ENCODE measurements at places on chromosomes 7 and 10. TPM values are rescaled to one million over a fixed set of nuclear protein-coding genes. Genes with fewer than 3 reads are reported as not detected.

- DNase-seq: no peak
These were observed 534 bp downstream of the FZD9 start for GRCh38 chr7:73433924-73434700.

- DNase-seq: no peak
These were observed 8.5 kb upstream of the NFE2L3 start for GRCh38 chr7:26143298-26144048.

The C10orf71 gene
- total RNA-seq: not detected

The LBX1 gene
- total RNA-seq: not detected

The VWA2 gene
- total RNA-seq: 3.6 TPM

The HOXA10 gene
- not detected for total RNA-seq

The TBRG4 gene
- 47.4 TPM for total RNA-seq

DNA sequence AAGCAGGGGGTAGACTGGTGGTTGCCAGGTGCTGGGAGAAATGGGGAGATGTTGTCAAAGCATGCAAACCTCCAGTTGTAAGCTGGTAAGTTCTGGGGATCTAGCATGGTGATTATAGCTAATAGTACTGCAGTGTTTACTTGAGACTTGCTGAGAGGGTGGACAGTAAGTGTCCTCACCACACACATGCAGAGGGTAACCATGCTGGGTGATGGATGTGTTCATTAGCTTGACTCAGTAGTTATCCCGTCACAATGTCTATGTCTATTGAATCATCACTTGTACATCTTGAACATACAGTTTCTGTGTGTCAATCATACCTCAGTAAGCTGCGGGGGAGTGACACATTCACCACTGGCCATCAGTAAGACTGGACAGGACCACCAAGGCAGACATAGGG lies 42.1 kb downstream of the GSDME start:
- no peak for DNase-seq

- no peak for DNase-seq
These were observed 63.4 kb downstream of the BBS9 start for GRCh38 chr7:33192695-33193291.

The EPHA1 gene
- total RNA-seq: not detected

The SLC26A5 gene
- total RNA-seq: not detected

DNA sequence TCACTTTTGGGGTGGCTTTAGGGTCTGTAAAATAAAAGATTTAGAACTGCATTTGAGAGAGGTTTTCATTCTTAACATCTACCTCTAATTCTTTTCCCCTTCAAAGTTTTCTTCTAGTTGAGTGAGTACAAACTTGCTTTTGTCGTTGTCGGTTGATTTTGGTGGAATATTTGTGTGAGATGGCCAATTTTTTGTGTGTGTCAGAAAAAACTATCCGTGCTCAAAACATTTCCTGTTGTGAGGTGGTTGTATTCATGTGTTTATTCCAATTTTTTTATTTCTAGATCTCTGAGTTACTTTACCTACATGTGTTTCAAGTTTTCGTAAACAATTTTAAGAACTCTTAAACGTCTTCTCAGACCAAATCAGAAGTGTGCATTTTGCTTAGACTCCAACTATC lies 1.6 kb downstream of the AHR start:
- no peak for DNase-seq

- DNase-seq: no peak
These were observed 82.1 kb downstream of the TRIM24 start for GRCh38 chr7:138542183-138542582.

GRCh38 chr7:142548978-142549377 lies 200.3 kb upstream of the PRSS1 start:
- no peak for DNase-seq

The PRKCQ gene
- total RNA-seq: 1.4 TPM

The AKR1C2 gene
- total RNA-seq: 22.6 TPM

- no peak for DNase-seq
These were observed 2.5 kb downstream of the ZYX start for GRCh38 chr7:143383642-143383957.

The TUBB8 gene
- not detected for total RNA-seq

DNA sequence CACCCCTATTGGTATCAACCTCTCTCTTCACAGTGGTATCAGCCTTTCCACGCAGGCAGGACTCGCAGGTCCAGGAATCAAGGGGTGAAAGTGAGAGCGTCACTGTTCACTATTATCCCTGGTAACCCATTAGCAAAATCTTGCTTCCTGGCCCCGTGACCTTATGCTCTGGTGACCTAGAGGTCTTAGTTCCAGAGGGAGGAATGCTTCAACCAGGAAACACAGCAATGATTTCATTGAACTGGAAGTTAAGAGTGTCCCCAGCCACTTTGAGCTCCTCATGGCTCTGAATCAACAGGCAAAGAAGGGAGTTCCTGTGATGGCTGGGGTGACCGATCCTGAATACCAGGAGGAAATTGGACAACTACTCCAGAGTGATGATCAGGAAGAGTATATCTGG lies 90.6 kb downstream of the CUL2 start:
- no peak for DNase-seq

GRCh38 chr7:138749960-138750359 lies 47.8 kb upstream of the TMEM213 start:
- no peak for DNase-seq

GRCh38 chr7:134562136-134562535 lies 13.2 kb downstream of the AKR1B15 start:
- no peak for DNase-seq

- DNase-seq: no peak
These were observed 155.3 kb upstream of the AKR1E2 start for GRCh38 chr10:4670737-4671136.

DNA sequence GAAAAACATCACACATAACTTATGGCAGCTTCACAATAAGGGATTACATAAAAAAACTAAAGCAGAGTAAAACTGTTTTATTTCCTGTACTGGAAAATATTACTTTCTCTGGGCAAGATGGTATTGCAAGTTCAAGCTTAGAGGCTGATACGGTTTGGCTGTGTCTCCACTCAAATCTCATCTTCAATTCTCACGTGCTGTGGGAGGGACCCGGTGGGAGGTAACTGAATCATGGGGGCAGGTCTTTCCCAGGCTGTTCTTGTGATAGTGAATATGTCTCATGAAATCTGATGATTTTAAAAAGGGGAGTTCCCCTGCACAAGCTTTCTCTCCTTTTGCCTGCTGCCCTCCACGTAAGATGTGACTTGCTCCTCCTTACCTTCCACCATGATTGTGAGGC lies 5.1 kb upstream of the LRRC27 start:
- DNase-seq: no peak

GRCh38 chr7:31835471-31835870 lies 148.5 kb downstream of the PPP1R17 start:
- no peak for DNase-seq

GRCh38 chr7:155256761-155257481 lies 40.8 kb upstream of the INSIG1 start:
- DNase-seq: no peak

The MYOZ1 gene
- total RNA-seq: 0.78 TPM

DNA sequence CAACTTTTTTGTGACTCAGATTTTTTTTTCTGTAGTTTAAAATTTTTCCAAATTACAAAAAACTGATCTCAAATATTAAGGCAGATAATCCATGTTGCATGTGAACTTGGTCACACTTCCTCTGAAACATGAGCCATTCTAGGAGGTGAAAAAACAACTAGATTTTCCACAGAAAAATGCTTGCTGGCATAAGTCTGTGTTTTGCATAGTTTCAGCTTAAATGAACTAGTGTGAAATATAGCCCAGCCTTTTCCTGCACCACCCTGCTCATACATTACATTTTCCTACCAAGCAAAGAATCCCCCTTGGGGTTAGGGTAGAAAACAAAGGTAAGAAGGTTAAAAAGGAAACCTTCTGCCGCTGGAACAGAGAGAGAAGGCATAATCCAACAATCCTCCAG lies 48.2 kb downstream of the SLC25A13 start:
- no peak for DNase-seq

- DNase-seq: no peak
These were observed 11.3 kb downstream of the BMI1 start for GRCh38 chr10:22332116-22332692.

GRCh38 chr10:14553448-14553847 lies 221.2 kb downstream of the FAM107B start:
- no peak for DNase-seq

The PIK3CG gene
- 3.3 TPM for total RNA-seq

DNA sequence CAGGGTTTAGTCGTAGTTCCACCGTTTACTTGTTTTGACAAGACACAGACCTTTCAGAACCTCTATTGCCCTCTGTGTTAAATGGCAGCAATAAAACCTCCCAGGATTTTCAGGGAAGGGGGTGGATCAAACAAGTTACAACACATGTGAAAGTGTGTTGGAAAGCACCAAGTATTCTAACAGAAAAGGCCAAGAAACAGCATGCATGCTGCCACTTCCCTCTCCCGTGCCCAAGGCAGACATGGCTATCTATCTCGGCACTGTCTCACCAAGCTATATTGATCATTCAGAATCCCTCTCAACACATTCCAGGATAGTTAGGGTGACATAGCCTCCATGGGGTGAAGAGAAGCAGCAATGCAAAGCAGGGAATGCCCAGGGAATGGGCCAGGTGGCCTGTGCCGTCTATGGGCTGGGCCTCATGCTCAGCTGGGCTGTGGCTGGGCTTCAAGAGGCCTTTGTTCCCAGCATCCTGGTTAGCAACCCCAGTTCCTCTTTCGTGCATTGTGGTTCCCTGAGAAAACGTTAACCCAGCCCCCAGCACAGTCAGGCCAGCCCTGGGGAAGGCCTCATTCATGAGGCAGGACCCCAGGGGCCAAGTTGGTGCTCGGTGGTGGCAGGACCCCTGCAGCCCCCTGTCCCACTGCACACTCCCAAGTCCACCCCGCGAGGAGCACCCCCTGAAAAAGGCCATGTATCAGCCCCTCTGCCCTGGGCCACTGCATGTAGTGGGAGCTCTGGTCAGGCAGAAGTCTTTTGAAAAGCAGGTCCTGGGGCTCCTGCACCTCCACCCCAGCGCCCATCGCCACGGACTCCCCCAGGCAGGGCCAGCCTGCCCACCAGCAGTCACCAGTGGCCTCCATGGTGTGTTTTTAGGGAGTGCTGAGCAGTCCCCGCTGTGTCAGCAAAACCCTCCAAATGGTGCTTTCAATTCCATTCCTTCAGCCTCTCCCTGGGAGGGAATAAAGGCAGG lies 25.5 kb downstream of the VSIR start:
- no peak for DNase-seq

The GTF2I gene
- total RNA-seq: 229 TPM

- no peak for DNase-seq
These were observed 73.2 kb upstream of the SHH start for GRCh38 chr7:155885167-155886155.

GRCh38 chr10:100561005-100561404 lies 25.3 kb downstream of the HIF1AN start:
- DNase-seq: no peak

DNA sequence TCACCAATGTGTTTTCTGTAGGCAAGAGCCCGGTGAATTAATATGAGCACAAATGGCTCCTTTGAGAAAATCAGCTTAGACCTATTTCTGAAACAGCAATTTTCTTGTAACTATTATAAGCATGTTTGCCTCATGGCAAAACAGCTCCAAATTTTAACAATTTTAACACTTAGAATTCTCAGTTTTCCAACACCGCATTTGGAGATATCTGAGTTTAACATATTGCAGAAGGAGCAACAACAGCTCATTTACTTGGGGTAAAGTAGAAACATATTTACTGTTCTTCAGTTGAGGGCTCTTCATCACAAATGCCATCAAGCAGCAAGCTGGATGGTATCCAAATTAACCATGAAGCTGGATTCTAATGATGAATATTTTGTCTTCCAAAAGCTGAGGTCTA lies 134.0 kb upstream of the SLC26A5 start:
- no peak for DNase-seq

- DNase-seq: no peak
These were observed 61.5 kb downstream of the CPVL start for GRCh38 chr7:29084832-29085231.

The GNAI1 gene
- total RNA-seq: 196 TPM

The NXPH1 gene
- 47.4 TPM for total RNA-seq

DNA sequence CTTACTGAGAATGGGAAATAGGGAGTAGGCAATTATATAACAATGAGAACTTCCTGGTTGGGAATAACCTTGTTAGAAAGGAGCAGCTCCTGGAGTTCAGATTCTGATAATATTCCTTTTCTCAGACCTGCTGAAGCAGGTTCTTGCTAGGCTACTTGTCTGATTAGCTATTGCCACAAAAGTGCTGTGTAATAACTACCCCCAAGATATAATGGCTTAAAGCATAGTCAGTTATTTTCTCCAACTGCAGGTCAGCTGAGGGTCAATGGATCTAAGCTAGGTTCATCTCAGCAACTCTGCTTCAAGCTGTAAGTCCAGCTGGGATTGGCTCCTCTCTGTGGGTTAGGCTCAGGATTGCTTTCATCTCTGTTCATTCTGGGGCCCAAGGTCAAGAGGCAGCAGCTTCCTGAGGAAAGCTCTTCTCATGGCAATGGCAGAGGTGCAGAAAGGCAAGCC lies 9.4 kb upstream of the CNOT4 start:
- DNase-seq: no peak

- no peak for DNase-seq
These were observed 52.9 kb downstream of the NRAP start for GRCh38 chr10:113610631-113611601.

Data from occipital lobe (tissue), 3 donors.